ENCODE measurements at places on chromosomes 13 and 19.

- peak; percentile 59 for DNase-seq
Measured at GRCh38 chr19:49553451-49554271, 25.9 kb downstream of the RCN3 start.

GRCh38 chr13:31053091-31053490 lies 108.6 kb downstream of the HSPH1 start:
- no peak for DNase-seq

DNA sequence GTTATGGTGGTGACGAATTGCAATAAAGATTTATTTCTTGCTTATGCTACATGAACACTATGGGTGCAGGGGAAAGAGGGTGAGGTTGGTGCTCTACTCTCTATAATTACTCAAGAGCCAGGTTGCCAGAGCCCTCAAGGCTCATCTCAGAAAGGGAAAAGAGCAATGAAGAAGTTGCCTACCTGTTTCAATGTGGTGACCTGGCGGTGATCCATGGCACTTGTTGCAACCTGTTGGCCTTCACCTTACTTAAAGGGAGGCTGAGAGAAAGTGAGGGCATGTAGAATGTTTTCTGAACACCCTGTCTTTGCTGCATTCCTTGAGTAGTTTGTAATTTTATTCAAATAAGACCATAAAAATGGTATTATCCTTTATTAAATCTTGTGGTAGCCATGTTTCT lies 394.4 kb downstream of the GPC6 start:
- DNase-seq = no peak

DNA sequence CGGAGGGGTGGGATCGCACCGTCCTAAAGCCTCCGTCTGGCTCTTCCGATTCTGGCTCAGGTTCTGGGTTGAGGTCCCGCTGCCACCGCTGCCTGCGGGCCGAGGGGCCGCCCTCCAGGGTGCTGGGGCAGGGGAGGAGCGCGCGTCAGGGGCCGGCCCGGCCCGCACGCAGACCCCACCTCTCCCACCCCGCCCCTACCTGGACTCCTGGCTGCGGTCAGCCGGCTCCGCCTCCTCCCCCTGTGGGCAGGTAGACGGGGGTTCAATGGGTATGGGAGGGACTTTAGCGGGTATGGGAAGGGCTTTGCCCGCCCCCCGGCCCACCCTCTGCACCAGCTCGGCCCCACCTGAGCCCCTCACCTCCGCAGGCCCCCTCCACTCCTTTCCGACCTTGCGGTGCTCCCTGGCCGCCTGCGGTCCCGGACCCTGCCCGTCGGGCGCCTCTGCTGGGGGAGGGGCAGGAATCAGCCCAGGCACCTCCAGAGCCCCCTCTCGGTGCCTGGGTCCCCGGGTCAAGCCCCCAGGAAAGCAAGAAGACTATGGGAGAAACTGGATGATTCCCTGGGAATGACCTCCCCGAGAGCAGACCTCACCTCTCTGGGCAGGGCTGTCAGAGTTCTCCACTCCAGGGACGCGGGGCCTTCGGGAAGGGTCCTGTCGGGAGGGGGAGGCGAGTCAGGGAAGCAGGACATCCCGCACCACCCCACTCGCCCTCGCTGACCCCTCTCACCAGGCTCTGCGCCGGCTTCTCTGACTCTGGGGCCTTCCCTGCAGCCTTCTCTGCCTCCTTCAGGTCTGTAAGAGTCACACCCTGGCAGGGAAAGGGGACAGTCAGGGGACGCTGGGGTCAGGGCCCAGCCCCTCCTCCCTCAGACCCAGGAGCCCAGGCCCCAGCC lies 17.0 kb downstream of the EPS8L1 start:
- no peak for DNase-seq

- DNase-seq = no peak
Measured at GRCh38 chr13:109180905-109181425, 551.6 kb downstream of the MYO16 start.

DNA sequence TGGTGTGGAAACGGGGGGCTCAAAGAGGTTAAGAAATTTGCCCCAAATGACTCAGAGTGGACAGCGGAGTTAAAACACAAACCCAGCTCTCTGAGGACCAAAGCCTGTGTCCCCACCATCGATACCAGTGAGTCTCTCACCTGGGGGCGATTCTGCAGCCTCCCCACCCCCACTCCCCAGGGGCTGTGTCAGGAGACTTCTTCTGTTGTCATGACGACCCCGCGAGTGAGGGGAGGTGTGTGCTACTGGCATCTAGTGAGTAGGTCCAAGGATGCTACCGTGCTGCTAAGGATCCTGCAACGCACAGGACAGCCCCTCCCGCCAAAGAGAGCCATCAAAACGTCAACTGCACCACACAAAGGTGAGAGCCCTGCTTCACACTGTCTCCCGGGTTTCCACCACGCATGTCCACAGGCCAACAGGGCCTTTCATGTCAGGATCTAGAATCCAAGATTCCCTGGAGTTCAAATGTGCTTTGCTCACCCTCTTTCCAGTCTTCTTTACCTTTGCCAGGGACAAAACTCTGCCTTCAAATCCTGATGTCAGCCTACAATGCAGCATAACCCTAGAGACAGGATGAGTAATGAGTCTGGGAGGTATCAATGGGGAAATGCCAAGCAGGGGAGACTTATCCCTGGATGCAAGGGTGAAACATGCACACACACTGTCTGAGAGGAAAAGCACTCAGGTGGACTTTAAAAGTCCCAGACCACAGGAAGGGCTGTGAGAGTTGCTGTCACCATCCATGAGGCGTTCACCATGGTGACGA lies 3.9 kb downstream of the RANBP3 start:
- no peak for DNase-seq

- no peak for DNase-seq
Measured at GRCh38 chr13:86121881-86122280, 322.7 kb upstream of the SLITRK6 start.

GRCh38 chr13:35473802-35474201 lies 2.7 kb downstream of the MAB21L1 start:
- DNase-seq = no peak

GRCh38 chr13:100069278-100069677 lies 19.6 kb upstream of the PCCA start:
- no peak for DNase-seq

DNA sequence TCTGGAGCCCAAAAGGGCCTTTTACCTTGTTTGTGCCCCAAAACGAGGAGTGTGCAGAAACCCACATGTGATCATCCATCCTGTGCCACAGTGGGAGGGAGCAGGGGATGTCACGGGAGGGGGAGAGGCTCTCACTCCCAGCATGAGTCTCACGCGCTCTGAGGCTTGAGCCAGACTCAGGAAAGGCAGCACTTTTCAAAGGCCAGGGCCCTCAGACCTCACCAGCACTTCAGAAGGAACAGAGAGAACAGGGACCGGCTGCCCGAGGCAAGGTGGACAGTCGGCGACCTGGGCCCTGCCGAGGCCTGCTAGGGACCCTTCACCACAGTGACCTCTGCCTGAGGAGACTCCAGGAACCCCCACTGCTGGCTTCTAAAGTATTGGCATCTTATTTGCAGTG lies 71.7 kb upstream of the WASF3 start:
- DNase-seq = no peak

GRCh38 chr13:20411638-20412342 lies 113.9 kb downstream of the CRYL1 start:
- no peak for DNase-seq

GRCh38 chr19:16366433-16367260 lies 42.0 kb downstream of the KLF2 start:
- DNase-seq = no peak

- no peak for DNase-seq
Measured at GRCh38 chr19:1038978-1039645, 795 bp upstream of the ABCA7 start.

GRCh38 chr13:59474696-59475095 lies 689.0 kb downstream of the DIAPH3 start:
- no peak for DNase-seq

- DNase-seq = no peak
Measured at GRCh38 chr19:5122121-5122400, 153.1 kb downstream of the KDM4B start.

DNA sequence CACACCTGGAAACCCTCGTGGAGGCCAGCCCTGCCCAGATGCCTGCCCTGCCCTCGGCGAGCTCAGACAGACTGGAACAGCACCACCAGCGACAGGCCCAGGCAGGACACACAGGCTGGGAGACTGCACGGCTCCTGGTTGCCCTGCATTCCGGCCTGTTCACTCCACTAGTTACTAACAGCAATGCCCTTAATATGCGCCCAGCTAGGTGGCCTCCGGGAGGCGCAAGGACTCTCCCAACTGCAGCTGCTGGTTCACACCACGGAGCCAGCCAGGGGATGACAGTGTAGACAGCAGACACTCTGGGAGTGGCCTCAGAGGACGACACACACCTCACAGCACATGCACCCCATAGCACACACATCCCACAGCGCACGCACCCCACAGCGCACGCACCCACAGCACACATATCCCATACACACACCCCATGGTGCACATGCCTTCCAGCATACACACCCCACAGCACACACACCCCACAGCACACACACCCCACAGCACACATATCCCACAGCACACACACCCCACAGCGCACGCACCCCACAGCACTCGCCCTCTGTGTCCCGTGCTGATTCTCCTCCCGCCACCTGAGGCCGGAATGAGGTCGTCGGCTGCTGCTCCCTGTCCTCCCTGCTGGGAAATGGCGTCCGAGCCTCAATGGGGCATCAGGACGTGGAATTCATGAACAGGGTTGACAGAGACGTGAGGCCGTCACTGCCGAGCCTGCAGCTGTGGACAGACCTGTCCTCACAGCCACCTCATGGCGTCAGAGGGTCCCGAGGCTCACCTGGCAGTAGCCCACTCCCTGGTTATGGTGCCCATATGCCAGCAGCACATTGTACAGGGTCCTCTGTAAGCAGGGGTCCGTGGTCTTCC lies 13.6 kb downstream of the GRTP1 start:
- DNase-seq = no peak

GRCh38 chr13:48477191-48477855 lies 55.6 kb downstream of the RCBTB2 start:
- DNase-seq = no peak

- peak; percentile 31 for DNase-seq
Measured at GRCh38 chr13:79803989-79804388, 323.0 kb downstream of the NDFIP2 start.

- DNase-seq = no peak
Measured at GRCh38 chr13:95381212-95381527, 79.9 kb upstream of the ABCC4 start.

DNA sequence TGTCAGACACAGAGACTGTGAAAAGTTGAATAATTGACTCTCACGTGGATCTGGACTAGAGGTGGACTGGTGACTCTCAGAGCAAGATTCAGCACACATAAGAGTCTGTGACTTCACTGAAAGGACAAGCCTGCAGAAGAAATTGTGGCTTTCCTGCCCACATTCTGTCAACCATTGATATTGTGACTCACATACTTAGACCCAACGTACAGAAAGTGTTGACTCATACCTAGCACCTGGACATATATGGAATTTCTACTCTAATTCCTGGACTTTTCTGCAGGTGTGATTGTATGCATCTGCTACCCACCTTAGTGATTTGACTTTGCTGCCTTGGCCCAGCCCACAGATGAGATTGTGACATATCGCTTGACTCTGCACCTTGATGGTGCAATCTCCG lies 15.6 kb upstream of the ZNF730 start:
- DNase-seq = no peak

DNA sequence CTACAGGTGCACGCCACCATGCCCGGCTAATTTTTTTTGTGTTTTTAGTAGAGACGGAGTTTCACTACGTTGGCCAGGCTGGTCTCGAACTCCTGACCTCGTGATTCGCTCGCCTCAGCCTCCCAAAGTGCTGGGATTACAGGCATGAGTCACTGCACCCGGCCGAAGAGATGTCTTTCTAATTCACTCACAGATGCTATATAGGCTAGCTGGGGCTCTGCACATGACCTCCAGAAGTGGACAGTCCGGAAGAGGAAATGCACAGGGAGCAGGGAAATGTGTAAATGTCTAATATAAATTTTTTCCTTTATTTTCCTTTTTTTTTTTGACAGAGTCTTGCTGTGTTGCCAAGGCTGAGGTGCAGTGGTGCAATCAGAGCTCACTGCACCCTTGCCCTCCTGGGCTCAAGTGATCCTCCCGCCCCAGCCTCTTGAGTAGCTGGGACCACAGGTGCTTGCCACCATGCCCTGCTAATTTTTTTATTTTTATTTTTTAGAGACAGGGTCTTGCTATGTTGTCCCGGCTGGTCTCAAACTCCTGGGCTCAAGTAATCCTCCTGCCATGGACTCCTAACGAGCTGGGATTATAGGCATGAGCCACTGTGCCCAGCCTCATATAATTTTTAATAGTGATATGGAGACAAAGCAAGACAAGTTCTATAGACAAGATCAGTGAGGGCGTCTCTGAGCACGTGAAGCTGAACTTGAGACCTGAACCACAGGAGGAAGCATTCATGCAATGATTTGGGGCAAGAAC lies 8.4 kb downstream of the GIPC1 start:
- no peak for DNase-seq

GRCh38 chr13:27783111-27783510 lies 9.2 kb upstream of the GSX1 start:
- DNase-seq = no peak

GRCh38 chr19:39030854-39031367 lies 1.4 kb downstream of the FBXO27 start:
- DNase-seq = no peak

DNA sequence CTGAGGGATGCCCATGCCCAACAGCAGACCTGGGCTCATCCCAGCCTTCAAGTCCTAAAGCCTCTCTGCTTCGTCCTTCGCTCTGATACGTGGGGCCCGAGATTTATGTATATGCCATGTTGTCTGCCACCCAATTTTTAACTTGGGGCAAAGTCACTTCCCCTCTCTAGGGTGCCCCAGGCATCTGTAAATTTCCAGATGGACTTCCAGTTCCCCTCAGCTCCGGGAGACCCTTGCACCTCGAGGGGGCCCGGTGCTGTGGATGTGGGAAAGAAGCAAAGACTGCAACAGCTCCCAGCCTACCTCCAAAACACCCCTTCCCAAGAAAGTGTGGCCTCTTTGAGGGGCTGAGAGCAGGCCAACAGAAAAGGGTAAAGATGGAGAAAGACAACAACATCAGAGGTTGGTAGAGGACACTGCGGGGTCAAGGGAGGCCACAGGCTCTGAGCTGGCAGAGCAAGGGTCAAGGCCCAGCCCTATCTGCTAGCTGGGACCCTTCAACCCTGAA lies 97.4 kb downstream of the STK24 start:
- no peak for DNase-seq

- DNase-seq = no peak
Measured at GRCh38 chr13:48866249-48866648, 109.5 kb upstream of the FNDC3A start.

GRCh38 chr19:33280351-33280921 lies 21.9 kb downstream of the CEBPA start:
- no peak for DNase-seq

- peak; percentile 89 for DNase-seq
Measured at GRCh38 chr19:912181-913079, 589 bp downstream of the R3HDM4 start.
